ENCODE measurements at places on chromosomes 2 and 18.

- no peak for DNase-seq
Measured at GRCh38 chr2:85733121-85733960, 20.4 kb upstream of the ATOH8 start.

DNA sequence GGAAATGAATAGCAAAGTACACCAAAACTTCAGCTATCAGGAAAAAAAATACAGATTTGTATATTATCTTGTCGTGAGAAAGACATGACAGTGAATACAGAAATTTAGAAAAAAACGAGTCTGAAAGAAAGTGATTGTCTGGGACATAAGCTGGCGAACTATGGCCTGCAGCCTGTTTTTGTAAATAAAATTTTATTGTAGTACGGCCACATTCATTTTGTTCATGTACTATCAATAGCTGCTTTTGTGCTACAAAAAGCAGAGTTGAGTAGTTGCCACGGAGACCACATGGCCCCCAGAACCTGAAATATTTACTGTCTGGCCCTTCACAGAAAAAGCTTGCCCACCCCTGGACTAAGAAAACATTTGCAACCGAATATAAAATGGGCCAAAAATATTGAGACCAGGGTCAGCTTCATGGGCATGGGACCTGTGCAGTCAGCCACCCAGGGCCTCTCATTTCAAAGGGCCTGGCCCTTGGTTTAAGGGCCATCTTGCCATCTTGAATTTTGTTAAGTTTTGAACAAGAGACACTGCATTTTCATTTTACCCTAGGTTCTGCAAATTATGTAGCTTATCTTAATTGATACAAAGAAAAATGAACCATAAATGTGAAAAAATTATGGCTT lies 17.9 kb downstream of the ANTXR1 start:
- no peak for DNase-seq

GRCh38 chr2:231604101-231604684 lies 11.5 kb downstream of the TEX44 start:
- no peak for DNase-seq

DNA sequence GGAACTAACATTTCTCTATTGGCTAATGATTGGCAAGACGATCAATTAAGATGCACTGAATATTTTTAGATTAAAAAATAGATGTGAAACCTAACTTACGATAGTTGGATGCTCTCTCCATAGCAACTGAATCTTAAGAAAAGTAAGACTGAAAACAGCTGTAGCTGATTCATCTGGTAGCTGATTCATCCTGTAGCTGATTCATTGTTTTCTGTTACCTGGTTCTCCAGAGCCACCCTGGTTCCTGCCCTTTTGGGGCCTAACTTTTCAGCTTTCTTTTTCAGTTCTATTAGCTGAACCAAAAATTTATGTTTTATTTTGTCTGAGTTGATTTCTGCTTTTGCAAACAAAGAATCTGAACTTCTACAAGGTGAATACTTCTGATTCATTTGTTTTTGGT lies 22.7 kb upstream of the SPR start:
- DNase-seq: no peak

DNA sequence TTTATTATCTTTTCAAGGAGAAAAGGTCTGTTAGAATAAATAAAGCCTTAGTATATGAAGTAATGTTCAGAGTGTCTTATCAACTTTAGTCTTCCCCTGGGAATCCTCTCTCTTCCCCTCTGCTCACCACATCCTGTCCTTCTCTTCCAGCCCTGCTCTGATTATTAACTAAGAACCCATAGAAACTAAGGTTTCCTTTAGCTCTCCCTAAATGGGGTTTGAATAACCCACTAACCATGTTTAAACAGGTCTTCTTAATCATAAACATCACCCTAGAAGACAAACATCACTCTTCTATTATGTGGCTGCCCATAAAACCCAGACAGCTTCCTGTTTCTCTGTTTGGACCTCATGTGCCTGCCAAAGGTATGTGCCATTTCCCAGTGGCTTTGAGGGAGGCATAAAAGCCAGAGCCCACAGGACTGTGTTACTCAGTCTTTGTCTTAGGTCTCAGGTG lies 50.1 kb downstream of the SLC14A1 start:
- no peak for DNase-seq

DNA sequence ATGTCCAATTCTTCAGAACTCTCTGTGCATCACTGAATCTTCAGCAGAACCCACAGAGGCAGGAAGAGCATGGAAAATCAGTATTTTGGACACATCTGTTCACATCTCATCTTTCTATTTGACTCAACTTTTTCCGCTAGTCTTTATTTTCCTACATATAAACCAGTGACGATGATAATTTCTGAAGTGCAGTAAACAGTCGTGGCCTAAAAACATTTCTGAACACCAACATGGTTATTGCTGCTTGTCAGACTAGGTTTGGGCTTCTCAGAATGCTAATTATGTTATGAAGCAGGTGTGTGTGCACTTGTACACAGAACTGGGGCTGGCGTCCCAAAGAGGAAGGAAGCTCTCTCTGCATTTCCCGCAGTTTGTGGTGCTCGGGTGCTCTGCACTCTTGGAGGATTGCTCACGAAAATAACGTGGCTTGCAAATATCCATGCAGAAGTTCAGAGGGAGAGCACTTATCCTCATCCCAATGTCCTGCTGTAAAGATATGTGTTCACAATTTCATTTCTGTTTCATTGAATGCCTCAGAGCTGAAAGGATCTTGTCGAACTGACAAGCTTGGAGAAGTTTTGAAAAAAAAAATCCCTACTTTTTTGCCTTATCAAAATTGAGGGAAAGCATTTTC lies 50.8 kb downstream of the EDAR start:
- no peak for DNase-seq

DNA sequence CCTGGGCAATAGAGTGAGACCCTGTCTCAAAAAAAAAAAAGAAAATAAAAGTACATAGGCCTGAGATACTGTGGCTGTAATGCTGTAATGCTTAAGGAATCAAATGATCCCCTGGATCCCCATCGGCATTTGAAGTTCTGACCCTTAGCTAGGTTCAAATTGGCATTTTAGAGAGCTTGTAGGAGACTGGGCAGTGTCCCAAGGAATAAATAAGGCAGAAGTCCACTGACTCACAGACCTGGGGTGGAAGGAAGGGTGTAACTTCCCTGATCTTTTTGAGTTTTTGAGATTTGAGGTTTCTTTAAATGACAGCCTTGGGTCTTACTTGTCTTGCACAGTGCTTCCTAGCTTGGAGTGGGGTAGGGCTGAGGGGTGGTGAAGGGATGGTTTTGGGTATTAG lies 553.7 kb downstream of the SLC4A3 start:
- DNase-seq: no peak

DNA sequence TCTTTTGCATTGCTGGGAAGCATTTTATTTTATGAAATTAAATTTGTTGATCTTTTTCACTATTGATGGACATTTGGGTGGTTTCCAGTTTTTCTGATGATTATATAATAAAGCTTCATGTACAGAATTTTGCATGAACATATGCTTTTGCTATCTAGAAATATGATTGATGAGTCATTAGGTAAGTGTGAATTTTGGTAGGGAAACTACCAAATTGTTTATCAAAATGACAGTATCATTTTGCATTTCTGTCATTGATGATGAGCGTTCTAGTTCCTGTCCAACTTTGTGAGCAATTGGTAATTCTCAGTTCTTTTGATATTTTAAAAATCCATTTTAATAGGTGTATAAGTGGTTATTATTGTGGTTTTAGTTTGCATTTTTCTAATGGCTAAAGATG lies 67.7 kb downstream of the TAF4B start:
- no peak for DNase-seq

DNA sequence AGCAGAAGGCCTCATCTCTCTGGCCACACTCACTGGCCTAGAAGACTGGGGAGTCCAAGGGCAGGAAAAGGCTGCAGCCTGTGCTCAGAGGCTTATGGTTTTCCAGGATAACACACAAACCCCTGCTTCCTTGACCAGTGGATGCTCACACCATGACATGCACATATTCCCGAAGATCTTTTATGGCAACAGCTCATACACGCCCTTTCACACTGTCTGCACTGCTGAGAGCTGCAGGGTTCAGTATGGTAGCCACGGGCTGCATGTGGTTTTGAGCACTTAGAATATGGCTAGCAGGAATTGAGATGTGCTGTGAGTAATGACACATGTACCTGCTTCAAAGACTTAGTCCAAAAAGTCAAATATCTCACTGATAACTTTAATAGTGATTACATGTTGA lies 95.8 kb downstream of the VSNL1 start:
- no peak for DNase-seq

DNA sequence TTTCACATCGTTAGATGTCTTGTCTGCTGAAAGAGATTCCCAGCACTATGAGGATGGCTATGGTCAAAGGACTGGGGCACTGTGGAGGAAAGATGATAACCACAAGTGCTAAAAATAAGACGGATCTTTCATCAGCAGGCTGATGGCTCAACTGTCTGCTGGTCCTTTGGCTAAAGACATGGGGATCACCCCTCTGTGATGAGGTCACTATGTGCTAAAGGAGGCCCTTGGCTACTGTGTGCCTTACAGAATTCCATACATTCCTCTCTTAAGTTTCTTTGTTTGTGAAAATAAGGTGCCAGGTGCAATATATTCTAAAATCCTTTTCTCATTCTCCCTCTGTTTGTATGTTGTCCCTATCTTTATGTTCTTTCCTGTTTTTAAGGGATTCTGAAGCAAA lies 39.7 kb upstream of the LYPD6 start:
- no peak for DNase-seq

GRCh38 chr2:159441182-159441581 lies 154.7 kb upstream of the WDSUB1 start:
- DNase-seq: no peak

DNA sequence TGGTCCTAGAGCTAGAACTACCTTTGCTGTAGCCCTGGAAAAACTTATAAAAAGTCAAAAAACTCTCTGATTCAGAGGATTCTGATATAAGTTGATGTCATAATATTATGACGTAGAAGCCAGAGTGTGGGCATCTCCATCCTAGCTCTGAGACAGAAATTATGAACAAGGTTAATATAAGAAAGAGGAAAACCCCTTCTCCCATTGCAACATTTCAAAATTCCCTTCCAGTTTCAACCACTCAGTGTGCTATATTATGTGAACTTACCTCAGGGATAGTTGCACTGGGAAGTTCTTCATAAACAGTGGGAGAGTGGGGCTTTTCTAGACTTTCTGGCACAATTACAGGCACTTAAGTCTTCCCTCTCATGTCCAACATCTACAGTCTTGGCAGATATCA lies 171.6 kb downstream of the PIK3C3 start:
- no peak for DNase-seq

DNA sequence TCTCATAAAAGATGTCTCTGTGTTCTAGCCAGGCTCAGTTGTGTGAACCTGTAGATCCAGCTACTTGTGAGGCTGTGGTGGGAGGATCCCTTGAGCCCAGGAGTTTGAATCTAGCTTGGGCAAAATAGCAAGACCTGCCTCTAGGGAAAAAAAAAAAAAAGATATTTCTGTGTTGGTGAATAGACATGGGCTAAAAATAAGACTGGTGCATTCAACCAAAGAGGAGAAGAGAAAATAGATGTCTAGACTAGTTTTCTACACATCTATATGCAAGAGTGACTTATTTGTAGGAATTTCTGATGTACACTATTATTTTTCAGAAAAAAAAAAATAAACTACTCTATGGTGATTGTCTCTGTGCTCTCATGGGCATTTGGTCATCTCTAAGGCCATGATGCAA lies 555.1 kb downstream of the BCL11A start:
- no peak for DNase-seq

GRCh38 chr18:79770826-79771225 lies 26.9 kb upstream of the KCNG2 start:
- DNase-seq: no peak

DNA sequence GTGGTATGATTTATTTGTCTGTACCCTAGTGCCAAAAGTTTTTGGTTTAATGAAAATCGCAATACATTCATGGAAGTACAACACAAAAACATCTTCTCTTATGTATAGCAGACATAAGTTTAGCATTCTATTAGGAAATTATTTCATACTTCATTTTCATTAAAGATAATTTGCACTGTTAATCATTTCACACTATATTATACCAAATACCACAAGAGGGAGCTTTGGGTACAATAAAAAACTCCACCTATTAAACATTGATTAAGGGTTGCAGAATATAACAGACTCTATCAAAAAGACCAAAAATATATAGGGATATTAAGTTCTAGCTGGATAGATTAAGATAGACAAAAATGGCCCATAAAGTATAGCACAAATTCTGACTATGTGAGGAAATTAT lies 79.0 kb downstream of the SLC66A3 start:
- DNase-seq: no peak

- DNase-seq: no peak
Measured at GRCh38 chr2:171166328-171166983, 5.8 kb upstream of the TLK1 start.

- DNase-seq: no peak
Measured at GRCh38 chr2:225512876-225513540, 113.5 kb downstream of the NYAP2 start.

DNA sequence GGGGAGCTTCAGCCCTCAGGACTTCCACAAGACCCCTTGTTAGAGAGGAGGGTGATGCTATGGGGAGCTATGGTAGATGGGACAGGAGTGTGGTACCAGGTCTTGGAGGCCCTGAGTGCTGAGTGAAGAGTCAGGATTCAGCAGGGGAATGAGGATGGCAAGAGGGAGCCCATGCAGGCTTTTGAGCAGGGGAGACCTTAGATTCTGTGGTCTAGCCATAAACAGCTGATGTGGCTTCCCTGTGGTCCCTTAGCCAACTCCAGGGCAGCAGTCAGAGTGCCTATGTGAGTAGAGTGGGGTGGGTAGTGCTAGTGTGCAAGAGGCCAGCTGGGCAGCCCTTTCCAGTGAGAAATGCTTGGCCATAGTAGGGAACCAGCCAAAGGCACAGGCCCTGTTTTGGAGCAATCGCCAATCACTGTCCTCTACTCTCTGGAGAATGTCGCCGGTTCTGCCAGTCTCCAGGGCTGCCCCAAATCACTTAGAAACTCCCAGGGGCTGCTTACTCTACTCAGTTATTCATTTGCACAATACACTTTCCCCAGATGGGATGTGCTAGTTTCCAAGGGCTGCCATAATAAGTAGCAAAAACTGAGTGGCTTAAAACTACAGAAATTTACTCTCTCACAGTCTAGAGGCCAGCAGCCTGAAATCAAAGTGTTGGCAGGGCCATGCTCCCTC lies 310.5 kb downstream of the SMAD2 start:
- DNase-seq: no peak

- no peak for DNase-seq
Measured at GRCh38 chr2:230777721-230778120, 65.1 kb downstream of the CAB39 start.

GRCh38 chr18:74064510-74064909 lies 83.1 kb downstream of the FBXO15 start:
- DNase-seq: no peak

GRCh38 chr18:48320639-48320945 lies 88.6 kb downstream of the ZBTB7C start:
- no peak for DNase-seq

GRCh38 chr2:127609818-127610217 lies 36.1 kb upstream of the GPR17 start:
- no peak for DNase-seq

All from stimulated activated CD4-positive, alpha-beta T cell treated with anti-CD3 and anti-CD28 coated beads, Interleukin-1b, Interleukin-23, amount 100 ng/mL, for 1 hour (primary cell).